ENCODE measurements at places on chromosomes 5 and 9.

- DNase-seq, result peak; percentile 43
Observed at GRCh38 chr9:36486933-36487481, 85.7 kb upstream of the MELK start.

- no peak for DNase-seq
Observed at GRCh38 chr5:52846182-52846842, 58.6 kb downstream of the ITGA1 start.

DNA sequence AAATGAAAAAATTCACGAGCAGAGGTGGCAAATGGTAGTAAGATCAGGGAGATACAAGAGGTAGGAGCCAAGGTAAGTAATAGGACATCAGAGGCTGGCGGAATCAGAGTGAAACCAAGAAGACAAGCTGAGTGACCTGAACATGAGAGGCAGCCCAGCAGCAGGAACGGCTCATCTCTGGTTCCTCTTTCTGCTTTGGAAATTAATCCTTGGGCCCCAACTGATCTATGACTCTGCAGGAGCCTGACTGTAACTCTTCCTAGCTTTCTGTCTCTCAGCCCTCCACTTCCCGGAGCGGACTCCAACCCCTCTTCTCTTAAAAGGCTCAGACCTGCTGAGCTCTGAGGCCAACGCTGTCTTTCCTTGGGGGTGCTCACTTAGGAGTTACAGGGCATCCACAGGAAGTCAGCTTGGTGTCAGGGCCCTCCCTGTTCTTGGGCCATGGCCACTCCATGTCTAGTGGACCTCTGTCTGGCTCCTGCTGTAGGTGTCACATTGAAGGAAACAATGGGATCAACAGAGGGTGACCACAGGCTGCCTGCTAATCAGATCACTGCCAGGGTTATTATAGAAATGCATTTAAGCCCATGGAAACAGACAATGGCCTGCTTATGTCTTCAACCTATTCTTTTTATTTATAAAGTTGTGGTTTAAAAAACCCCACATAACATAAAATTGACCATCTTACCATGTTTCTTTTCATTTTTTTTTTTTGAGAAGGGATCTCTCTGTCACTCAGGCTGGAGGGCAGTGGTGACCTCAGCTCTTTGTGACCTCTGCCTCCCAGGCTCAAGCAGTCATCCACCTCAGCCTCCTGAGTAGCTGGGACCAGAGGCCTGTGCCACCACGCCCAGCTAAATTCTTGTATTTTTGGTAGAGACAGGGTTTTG, 22.5 kb upstream of the SHB start:
- no peak for DNase-seq

- no peak for DNase-seq
Observed at GRCh38 chr5:33423018-33423630, 17.6 kb upstream of the TARS1 start.

GRCh38 chr5:42908086-42908485, 96.4 kb upstream of the SELENOP start:
- no peak for DNase-seq

GRCh38 chr5:32261198-32261597, 51.5 kb downstream of the MTMR12 start:
- DNase-seq, result peak; percentile 13
